NCI-H2029 (cell line): ENCODE measurements at places on chromosomes 5 and 9.

- no peak for DNase-seq
Observed at GRCh38 chr5:18393565-18394442, 759.5 kb downstream of the TAF11L14 start.

GRCh38 chr9:86079865-86080469, 19.4 kb downstream of the GOLM1 start:
- no peak for DNase-seq

GRCh38 chr5:142343531-142343930, 18.7 kb upstream of the SPRY4 start:
- no peak for DNase-seq

GRCh38 chr9:93329629-93330280, 121.7 kb upstream of the FAM120A start:
- DNase-seq = no peak

- no peak for DNase-seq
Observed at GRCh38 chr5:122921826-122922225, 76.4 kb downstream of the SNX24 start.

DNA sequence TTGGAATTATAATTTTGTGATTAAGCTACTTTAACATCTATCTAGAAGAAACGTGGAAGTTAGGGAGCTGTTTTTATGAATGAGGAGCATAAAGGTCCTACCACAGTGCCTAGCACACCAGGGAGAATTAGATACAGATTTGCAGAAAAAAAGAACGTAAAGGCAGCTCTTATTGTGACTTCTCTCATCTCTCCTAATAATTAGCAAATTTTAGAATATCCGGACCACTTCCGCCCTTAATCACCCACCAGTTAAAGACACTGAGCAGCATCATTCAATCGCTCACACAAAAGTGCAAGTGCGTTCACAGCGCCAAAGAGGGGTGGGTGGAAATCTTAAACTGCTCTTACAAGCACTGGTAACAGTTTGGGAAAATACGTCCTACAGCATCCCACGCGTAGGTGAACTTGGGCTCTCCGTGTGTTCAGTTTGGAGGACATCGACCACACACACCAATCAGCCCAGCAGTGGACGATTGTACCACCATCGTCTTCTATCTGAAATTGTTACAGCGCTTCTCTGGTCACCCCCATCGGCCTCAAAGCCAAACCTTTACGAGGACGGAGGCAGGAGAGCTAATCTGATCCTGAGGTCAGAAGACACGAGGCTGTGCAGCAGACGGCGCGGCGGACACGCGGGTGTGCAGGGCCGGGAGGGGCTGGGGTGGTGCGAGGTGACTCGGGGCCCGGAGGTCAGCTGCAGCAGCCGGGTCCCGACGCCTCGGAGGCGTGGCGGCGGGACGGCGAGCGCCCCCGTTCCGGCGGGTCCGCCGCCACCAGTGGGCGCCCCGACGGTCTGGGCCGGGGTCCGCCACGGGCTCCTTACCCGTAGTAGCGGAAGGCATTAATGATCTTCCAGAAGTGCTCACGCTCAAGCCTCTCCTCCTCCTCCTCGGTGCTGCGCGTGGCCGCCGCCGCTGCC, 646 bp downstream of the CARNMT1 start:
- DNase-seq = no peak

- DNase-seq = no peak
Observed at GRCh38 chr9:124593200-124593599, 86.0 kb upstream of the NR5A1 start.

DNA sequence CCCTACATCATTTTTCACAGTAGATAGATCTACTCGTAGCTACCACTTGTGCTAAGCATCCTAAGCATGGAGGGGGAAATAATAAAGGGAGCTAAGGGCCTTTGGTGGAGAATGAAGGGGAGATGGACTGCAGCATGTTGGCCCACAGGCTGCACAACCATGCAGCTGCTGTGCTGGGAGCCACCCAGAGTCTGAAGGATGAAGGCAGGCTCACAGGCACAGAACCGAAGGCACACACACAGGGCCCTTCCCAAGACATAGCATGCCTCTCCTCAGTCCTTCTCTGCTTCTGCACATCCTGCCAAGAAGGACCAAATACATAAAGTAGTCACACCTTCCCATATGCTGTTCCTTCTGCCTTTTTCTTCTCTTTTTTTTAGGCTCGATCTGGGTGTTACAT, 6.6 kb downstream of the FAM193B start:
- DNase-seq = no peak

DNA sequence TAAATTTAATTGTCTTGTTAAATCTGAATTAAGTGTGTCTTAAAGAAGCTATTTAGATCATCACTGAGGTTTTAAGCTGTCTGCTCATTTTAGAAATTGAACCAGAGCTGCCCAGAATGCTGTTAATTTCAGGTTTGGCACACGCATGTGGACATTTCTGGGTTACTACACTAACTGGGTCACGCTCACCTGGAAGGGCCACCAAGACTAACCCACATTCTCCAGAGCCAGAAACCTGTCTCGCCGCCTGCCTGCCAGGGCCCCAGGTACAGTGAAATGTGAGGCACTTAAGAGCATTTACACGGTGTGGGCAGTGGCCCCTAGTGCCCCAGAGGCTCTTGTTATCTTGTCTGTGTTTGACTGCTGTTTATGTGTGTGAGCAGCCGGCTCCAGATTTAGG, 46.6 kb downstream of the ATP10B start:
- no peak for DNase-seq

- no peak for DNase-seq
Observed at GRCh38 chr9:82890865-82891264, 172.1 kb downstream of the RASEF start.

DNA sequence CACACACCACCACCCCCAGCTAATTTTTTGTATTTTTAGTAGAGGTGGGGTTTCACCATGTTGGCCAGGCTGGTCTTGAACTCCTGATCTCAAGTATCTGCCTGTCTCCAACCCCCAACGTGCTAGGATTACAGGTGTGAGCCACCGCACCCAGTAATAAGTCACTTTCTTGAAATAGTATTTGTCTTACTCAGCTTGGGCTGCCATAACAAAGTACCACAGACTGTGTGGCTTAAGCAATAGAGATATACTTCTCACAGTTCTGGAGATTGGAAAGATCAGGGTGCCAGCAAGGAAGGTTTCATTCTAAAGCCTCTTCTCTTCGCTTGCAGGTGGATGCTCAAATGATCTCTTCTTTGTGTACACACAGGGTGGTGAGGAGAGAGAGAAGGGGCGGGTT, 99.8 kb downstream of the ARRDC3 start:
- DNase-seq = no peak

DNA sequence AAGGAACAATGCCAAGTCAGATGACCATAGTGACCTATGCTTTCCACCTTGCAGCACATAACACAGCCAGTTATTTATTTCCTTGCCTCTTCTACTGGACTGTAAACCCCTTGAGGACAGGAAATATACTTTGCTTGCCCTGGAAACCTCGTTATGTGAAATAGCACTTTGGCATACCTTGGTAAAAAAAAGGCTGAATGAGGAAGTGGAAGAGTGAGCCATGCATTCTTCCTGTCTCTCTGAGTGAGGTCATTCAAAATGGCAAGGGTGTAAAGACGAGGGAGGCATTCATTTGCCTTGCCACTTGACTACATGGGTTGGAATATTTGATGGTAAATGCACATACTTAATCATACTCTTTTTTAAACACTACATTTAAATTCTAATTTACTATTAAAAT, 42.8 kb upstream of the SVEP1 start:
- no peak for DNase-seq

DNA sequence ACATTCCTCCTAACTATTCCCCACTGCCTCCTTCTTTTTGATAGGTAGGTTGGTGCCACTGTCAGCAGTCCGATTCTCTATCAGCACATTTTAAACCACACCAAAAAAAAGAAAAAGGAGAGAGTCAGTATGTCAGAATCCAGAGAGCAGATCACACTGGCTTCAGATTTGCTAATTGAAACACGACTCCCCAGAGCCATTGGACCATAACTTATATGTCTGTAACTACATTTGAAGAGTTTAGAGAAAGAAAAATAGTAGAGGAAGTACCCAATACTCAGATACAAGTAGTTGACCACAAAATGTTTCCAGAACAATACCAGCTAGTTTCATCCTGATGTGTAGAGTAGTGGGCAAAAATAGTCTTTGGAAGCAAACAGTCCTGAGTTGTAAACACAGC, 216.6 kb downstream of the NR2F1-AS1 start:
- DNase-seq = no peak

GRCh38 chr9:96519787-96520186, 69.8 kb downstream of the HABP4 start:
- DNase-seq = no peak

DNA sequence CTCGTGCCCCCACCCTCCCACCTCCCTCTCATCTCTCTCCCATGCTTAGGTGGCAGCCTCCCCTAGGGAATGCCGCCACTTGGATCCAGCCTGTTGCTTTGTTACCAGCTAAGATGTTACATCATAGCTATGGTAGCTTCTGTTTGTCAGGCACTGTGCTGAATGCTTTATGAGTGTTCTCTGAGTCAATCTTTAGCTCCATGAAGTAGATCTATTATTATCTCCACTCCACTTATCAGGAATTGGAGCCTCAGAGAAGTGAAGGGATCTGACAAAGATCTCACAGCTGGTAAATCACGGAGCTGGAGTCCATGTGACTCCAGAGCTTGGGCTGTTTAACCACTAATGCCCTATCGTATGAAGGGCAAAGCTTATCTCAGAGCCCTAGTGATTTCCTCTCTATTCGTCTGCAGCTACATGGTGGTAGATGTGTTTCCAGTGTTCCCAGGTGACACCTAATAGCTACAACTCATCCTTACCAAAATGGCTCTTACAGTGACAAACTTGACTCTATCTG, 54.1 kb downstream of the GARNL3 start:
- no peak for DNase-seq

- peak; percentile 93 for DNase-seq
Observed at GRCh38 chr9:128771745-128772519, at the start of gene ZER1. ZER1 (minus strand) TSS chr9:128771927; CDS start chr9:128755565, 16,362 bp downstream.

GRCh38 chr5:179166886-179167841, 107.0 kb downstream of the ZNF354C start:
- peak; percentile 34 for DNase-seq

GRCh38 chr9:135507104-135508035, 6.9 kb downstream of the MRPS2 start:
- DNase-seq = no peak

- DNase-seq = no peak
Observed at GRCh38 chr9:132679946-132680625, 9.8 kb downstream of the GTF3C4 start.

GRCh38 chr5:123610209-123610608, 98.2 kb downstream of the CSNK1G3 start:
- DNase-seq = no peak

- no peak for DNase-seq
Observed at GRCh38 chr5:64883912-64884311, 115.2 kb downstream of the CWC27 start.

- DNase-seq = no peak
Observed at GRCh38 chr5:131194725-131195124, 24.0 kb downstream of the LYRM7 start.

DNA sequence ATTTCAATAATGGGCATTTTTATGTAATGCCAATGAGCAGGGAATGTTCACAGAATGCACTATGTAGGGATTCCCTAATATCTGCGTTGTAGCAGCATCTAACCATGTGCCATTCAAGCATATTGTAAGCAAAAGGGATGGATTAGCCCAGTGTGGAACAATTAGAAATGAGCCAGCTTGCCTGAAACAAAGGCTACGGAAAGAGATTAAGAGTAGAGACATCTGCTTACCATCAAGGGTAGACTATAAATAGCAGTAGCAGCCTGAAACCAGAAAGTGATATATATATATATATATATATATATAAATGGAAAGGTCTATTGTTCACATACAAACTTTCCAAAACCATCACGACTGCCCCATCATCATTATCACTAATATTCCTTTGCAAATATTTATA, 31.9 kb upstream of the CEP120 start:
- DNase-seq = no peak

DNA sequence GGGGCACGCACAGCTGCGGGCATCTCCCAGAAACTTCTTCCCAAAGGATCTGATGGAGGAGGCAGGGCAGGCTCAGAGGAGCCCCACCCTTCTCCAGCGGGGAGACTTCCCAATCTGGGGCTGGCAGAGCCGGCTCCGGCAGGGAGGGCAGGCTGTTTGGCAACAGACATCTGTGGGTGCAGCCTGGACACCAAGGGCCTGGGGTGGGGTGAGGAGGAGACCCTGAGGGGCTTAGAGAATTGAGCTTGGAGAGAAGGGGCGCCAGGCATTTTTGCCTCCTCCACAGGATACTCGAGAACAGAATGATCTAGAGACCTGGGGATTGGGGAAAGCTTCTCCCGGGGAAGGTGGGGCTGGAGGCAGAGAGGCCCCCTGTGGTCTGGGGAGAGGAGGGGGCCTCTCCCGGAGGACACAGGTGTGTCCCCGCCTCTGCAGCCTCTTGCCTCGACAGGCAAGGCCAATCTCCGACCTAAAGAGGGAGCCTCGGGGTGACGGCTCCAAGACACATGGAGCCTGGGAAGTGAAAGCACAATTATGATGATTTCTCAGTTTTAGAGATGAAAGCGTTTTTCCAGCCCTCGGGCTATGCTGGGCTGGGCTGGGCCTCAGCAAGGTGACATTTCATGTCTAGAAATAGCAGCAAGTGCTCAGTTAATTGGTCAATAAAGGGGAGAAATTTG, 8.4 kb downstream of the LHX3 start:
- DNase-seq = no peak

DNA sequence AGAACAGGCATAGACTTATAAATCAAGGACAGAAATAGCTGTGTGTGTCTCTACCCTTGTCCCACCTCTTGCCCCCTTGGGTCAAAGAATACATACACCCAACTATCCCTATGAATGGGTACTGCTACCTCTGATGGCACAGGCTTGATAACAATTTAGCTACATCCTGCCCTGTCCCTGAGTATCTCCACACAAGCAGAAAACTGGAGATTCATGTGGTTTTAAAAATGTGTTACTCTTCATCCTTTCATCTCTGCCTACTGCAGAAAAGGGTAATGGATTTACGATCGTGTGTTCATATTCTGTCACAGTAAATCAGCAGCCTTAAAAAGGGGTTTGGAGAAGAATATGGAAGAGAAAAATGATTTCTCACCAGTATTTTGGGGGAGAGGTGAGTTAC, 49.2 kb upstream of the NREP start:
- DNase-seq = no peak

DNA sequence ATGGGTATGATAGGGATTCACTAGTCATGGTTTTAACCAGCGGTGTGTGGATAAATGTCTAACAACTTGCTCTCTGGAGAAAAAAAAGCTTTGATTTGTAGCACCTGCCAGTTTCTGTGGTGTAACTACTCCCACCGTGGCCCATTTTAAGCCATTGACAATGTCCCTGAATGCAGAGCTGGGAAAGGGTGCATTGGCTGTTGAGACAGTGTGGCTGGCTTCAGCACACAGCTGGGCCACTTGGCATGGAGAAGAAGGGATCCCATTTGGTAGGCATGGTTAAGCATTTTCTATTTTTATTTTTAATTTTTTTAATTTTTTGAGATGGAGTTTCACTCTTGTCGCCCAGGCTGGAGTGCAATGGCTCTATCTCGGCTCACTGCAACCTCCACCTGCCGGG, 31.5 kb upstream of the SYNPO start:
- no peak for DNase-seq

DNA sequence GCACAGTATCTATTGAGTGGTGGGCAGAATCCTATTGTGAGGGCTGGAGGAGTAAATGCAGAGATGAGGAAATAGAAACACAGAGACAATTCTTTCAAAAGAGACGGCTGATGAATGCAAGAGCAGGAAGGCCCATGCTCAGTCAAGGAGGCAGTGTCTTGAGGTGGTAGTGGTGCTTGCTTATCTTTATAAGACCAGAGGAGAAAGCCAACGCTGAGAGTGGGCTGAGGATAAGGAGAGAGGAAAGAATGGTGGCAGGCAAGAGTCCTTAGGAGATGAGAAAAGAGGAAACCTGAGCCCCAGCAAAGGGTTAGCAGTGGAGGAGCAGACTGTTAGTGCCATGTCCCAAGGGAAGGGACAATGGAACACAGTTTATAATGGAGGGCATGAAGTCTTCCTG, 86.0 kb downstream of the SNCAIP start:
- no peak for DNase-seq
